ENCODE measurements at places on chromosomes 2 and 18. TPM values are rescaled to one million over a fixed set of nuclear protein-coding genes. Genes with fewer than 3 reads are reported as not detected.

DNA sequence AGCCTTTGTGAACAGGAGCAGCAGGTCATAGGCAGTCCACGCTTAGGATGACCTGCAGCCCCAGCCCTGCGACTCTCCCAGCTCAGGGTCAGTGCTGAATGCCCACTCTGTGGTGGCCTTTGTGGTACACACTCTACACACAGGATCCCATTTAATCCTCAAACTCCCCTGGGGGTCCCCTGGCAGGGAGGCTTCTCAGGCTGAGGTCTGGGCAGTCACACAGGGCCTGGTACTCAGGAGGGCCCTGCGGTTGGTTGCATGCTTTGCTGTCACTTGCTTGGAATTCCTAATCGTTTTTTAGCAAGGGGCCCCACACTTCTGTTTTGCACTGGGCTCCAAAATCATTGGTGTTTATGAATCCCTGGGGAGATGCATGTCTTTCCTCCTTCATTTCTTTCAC, 113.0 kb downstream of the EML6 start:
- DNase-seq = no peak

GRCh38 chr2:119862127-119862889, 102.6 kb downstream of the PTPN4 start:
- DNase-seq = no peak

- DNase-seq = no peak
Measured at GRCh38 chr18:48042431-48042830, 112.0 kb upstream of the SMAD2 start.

DNA sequence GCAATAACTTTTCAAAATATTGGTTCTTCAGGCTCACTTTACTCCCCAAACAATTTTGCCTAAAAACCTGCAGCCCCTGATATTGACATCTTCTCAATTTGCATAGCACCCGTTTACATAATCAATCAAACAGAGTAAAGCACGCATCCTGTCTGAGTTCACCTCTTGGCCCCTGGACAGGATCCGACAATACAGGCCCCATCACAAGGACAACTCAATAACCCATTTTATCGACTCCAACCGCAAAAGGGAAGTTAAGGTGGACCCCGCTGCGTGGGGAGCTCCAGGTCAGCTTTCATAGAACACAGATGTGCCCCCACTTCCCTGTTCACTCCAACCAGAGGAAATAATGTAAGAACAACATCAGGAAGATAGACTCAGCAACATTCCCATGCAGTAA, 44.7 kb downstream of the TTC32 start:
- no peak for DNase-seq

GRCh38 chr18:10301831-10302483, 152.5 kb upstream of the APCDD1 start:
- DNase-seq = no peak

DNA sequence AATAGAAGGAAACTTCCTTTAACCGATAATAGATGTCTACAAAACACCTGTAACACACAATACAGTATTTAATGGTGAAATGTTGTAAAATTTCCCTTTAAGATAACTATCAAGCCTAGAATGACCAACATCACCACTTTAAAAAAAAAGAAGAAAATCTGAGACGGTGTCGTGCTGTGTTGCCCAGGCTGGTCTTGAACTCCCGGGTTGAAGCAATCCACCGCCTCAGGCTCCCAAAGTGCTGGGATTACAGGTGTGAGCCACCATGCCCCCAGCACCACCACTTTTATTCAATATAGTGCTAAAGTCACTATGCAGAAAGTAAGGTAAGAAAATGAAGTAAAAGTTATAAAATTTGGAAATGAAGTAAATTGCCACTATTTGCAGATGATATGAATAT, 96.9 kb downstream of the MYOM1 start:
- DNase-seq = no peak

GRCh38 chr2:241061275-241061674, 40.8 kb downstream of the MTERF4 start:
- DNase-seq = no peak

DNA sequence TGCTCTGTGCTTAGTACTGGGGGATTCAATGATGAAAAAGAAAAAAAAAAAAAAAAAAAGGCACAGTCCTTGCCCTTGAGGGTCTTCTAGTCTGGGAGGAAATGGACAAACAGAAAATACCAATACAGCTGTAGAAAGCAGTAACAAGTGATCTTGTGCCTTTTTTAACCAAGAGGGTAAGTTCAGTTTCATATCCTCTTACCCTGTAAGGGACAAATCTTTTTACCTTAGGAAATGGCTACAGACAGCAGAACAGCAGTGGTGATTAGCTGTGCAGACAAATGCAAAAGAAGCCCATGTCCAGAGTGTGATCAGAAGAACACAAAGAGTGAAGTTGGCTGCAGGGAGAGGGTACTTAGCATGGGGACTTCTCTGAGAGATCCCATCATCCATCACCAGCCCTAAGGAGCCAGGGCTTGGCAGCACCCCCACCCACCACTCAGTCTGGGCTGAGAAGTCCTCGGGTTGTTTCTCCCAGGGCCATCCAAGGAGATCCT, 102.9 kb downstream of the ALPK2 start:
- no peak for DNase-seq

GRCh38 chr2:179237209-179237946, 27.3 kb downstream of the SESTD1 start:
- DNase-seq = no peak

DNA sequence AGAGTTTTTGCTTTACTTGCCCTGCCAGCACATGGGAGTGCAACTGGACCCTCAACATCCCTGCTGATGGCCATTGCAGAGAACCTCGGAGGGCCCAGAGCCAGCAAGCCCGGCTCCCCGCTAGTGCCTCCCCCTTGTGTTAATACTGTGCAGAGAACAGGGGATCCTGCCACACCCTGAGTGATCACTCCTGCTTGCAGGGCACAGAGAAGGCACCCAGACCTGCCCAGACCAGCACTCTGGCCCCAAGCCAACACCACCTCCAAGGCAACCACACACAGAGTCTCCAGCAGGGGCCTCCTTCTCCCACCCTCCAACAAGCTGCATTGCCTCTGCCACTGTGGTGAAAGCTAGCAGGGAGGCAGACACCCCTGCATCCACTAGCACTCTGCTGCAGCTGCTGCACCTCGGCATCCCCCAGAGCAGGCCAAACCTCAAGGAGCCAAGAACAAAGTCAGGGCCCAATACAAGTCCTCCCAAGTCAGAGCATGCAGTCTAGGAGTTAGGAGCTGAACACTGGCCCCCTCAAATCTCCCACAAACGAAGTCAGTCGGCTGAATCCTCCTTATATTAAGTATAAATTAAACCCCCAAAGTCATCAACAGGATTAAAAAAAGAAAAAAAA, 157.7 kb downstream of the CCDC178 start:
- DNase-seq = peak; percentile 32

TTL gene
- total RNA-seq = 52.0 TPM

MAPK4 gene
- total RNA-seq = 34.1 TPM

TMEM169 gene
- 0.24 TPM for total RNA-seq

GRCh38 chr2:38056216-38056615, 19.7 kb downstream of the CYP1B1 start:
- no peak for DNase-seq

- DNase-seq = no peak
Measured at GRCh38 chr18:46097431-46097800, 680 bp downstream of the ATP5F1A start.

- no peak for DNase-seq
Measured at GRCh38 chr2:8265476-8266226, 416.2 kb upstream of the ID2 start.

- DNase-seq = no peak
Measured at GRCh38 chr2:33589444-33589843, 9.7 kb downstream of the FAM98A start.

SERPINB10 gene
- not detected for total RNA-seq

RGPD4 gene
- total RNA-seq = 0.05 TPM

SPP2 gene
- total RNA-seq = not detected

CRYGD gene
- total RNA-seq = not detected

DNA sequence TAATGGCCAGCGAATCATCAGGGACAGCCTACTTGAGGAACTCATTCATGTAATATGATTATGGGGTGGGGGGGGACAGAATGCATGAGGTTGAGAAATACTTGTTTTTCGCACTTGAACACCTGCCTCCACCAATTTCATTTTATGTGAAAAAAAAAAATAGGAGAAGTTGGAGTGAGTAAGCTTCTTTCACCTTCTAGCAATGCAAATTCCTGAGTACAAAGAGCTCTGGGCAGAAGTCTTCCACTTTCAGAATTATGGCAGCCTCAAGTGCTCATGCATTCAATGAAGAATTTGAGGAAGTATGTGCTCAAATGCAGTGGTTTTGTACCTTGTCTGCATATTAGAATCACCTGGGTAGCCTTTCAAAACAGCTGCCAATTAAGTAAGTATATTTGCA, 40.1 kb upstream of the GPD2 start:
- no peak for DNase-seq

INHA gene
- 1.9 TPM for total RNA-seq

SLC25A12 gene
- total RNA-seq = 106 TPM

DNA sequence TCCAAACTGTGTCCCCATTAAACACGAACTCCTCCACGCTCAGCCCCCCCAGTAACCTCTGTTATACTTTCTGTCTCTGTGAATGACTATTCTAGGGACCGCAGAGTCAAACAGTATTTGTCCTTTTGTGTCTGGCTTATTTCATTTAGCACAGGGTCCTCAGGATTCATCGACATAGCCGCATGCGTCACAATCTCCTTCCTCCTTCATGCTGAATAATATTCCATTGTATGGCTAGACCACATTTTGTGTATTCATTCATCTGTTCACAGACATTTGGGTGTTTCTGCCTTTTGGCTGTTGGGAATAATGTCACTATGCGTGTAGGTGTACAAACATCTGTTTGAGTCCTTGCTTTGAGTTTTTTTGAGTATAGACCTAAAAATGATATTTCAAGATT, 80.9 kb downstream of the SH3RF3 start:
- DNase-seq = no peak

CHRNG gene
- not detected for total RNA-seq

- DNase-seq = no peak
Measured at GRCh38 chr2:109203246-109204011, 74.4 kb downstream of the SH3RF3 start.

DNA sequence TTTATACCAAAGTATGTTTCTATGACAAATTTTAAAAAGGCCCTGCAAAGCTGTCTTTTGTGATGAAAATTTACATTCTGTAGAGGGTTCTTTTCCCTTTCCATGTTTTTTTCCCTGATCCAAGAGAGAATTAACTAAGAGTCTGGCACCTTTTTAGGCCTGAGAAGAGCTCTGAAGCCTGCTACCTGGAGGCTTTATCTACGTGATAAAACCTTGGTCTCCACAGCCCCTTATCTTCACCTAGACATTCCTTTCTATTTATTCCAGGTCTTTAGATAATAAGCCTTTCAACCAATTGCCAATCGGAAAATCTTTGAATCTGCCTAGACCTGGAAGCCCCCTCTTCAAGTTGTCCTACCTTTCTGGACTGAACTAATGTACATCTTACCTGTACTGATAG, 774.1 kb upstream of the LRRTM1 start:
- DNase-seq = no peak

SLC8A1 gene
- total RNA-seq = 999 TPM

GRCh38 chr2:99256677-99257076, 1.2 kb upstream of the LYG2 start:
- DNase-seq = no peak

GRCh38 chr2:46451131-46451711, 28.1 kb upstream of the TMEM247 start:
- no peak for DNase-seq
